ENCODE measurements at places on chromosomes 5 and 9. TPM values are rescaled to one million over a fixed set of nuclear protein-coding genes. Genes with fewer than 3 reads are reported as not detected.

GRCh38 chr9:16721972-16722371 is 148.5 kb downstream of the BNC2 start:
- no peak for DNase-seq

DNA sequence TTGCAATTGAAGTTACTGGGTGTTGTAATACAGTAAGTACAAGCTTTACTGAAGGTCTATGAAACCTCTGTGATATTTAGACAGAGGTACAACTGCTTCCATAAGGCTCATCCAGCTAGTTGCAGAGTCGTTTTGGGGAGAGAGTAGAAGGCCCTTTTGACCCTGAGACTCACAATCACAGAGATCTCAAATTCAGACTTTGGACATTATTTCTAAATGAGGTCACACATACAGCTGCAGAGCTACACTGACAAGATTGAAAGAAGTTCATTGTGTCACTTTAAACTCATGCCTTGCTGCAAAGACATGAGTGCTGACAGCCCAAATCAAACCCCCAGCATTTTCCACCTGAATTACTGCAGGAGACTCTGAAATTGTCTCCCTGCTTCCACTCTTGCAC is 205.9 kb upstream of the TMEM161B start:
- DNase-seq: no peak

GRCh38 chr5:109697339-109697738 is 7.6 kb downstream of the MAN2A1 start:
- DNase-seq: no peak

- DNase-seq: no peak
Measured at GRCh38 chr5:7578071-7578470, 182.1 kb downstream of the ADCY2 start.

DNA sequence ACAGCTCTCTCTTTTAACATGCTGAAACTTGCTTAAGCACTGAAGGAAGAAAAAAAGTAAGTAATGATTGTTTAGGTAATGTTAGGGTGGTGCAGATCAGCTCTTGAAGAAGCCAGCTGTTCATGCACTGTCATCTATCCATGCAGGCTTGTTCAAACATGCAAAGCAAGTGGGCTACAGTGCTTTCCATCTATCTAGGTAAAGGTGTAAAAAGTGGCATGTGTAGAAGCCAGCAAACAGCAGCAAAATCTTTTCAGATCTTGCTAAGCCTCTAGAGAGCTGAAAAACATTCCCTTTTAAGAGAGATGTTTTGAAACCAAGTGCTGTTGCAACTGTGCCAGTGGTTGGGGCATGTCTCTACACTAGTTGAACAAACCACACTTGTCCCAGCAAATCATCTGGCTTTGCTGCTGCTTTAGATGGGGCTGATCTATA is 214.4 kb downstream of the EFNA5 start:
- DNase-seq: peak; percentile 97

DNA sequence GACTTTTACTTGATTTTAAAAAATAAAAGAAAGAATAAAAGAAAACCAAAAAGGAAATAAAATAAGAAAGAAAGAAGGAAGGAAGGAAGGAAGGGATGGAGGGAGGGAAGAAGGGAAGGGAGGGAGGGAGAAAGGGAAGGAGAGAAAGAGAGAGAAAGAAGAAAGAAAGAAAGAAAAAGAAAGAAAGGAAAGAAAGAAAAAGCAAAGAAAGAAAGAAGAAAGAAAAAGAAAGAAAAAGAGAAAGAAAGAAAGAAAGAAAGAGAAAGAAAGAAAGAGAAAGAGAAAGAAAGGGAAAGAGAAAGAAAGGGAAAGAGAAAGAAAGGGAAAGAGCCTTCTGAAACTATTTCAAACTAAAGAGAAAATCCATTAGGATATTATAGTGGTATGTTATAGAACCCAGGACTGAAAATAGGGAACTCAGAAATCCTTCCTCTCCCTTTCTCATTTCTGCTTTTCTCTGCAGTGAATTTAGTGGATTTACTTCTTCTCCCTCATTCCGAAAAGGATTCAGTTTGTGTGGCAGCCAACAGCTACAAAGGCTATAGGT is 414.7 kb upstream of the CCNG1 start:
- no peak for DNase-seq

- DNase-seq: peak; percentile 72
Measured at GRCh38 chr9:32698706-32699277, 63.3 kb upstream of the TAF1L start.

DNA sequence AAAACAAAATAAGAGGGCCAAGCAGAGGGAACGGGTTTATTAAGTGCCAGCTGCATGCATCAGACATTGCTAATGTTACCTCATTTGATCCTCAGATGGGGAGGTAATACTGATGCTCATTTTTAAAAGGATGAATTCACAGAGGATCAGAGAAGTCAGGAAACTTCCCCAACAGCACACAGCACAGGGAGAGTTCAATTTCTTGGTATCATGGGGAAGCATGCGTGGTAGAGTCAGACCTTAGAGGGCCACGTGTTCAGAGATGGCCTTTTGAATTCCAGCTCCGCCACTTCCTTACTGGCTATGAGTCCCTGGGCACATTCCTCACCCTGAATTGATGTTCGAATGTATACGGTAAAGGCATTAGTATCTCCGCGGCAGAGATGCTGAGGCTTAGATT is 108.3 kb downstream of the MYO10 start:
- DNase-seq: no peak

- peak; percentile 1 for DNase-seq
Measured at GRCh38 chr5:148255456-148255855, 13.1 kb upstream of the SPINK13 start.

DNA sequence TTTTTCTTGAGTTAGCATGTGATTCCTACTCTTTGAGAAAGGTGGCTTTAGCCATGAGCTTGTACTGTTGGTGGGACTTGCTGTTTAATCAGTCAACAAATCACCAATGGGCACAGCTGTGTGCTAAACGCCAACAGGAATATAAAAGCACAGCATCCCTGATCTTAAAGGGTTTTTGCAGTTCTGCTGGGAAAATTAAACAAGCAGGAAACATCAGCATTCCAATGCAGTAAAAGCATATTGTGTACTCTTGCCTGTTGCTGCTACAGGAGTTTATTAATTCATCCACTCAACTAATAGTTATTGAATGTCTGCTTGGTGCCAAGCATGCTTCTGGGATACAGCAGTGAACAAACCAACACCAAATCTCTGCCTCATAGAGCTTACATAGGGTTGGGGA is 27.4 kb upstream of the F2RL1 start:
- DNase-seq: no peak

- DNase-seq: peak; percentile 34
Measured at GRCh38 chr5:36052538-36052937, 14.1 kb downstream of the UGT3A2 start.

DNA sequence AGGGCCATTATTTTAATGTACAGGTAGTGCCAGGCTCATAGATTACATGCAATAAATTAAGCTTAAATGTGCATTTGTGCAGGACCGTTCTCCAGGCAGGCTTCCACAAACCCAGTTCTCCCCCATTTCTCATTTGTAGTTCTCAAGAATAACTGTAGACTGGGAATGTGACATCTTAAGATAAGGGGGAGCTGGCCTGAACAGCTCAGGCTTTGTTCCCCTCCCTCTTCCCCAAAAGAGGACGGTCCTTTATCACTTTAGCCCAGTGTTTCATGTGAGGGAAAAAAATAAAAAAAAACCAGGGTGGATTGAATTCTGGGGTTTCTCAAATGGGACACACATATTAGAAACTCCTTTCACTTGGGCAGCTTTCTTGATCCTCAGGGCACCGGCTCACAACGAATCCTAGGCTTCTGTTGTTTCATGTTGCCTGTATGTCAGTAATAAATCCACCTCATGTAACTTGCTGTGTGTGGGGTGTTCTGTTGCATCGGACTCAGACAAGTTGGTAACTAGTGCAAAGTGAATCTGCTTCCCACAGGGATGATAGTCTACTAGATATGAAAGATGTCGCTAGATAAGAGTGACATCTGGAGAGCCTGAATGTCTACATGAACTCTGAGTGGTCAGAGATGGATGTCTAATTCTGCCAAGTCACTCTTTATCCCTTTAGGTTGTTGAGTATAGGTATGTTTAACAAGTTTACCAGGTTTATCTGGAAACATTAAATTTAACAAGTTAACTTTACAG is 2030.6 kb upstream of the NUDT12 start:
- no peak for DNase-seq

GRCh38 chr9:6330958-6331634 is 2.9 kb downstream of the TPD52L3 start:
- DNase-seq: no peak

DNA sequence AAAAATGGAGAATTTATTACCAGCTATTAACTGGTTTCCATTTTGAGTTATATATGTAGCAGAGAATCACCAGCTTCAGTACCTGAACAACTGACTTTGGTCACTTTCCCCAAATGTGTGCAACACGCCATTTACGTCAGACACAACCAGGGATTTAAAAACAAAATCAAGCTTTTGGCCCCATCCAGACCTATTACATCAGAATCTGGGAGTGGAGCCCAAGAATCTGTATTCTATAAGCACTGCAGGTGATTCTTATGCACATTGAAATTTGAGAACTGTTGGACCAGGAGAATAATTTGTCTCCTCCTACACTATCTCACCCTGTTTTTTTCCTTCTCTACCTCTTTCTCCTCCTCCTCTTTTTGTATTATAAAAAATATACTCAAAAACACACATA is 295.9 kb downstream of the PRELID2 start:
- no peak for DNase-seq

GRCh38 chr5:39730006-39730405 is 305.2 kb upstream of the DAB2 start:
- no peak for DNase-seq

DNA sequence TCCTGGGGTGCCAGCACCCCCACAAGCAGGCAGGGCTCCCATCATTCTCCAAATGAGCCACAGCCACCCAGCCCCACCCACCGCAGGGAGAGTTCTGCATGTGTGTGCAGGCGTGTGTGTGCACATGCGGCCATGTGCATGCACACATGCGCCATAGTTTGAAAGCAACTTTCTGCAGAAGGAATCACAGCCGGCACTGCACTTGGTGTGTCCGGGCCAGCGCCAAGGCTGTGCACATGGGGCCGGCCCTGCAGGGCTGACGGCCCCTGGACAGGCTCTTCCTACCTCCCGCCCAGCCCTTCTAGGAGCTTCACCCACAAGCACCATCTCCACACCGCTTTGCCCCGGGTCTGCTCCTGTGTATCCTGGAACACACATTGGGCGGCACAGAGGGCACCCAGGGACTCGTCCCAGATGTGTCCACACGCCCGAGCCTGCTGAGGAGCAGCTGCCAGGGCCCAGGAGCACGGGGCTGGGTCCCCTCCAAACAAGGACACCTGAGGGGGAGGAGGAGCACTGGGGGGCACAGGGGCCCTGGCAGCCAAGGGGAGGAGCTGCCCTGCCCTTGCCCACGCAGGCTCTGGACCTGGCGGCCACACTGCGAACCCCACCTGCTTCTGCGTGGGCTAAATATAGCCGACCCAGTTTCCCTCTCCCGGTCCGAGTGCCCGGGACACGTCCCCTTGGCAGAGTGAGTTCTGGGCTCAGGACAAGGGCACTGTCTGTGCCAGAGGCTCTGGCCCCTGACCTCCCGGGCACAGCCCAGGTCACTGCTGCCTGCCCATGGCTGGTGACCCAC is 19.1 kb downstream of the TPPP start:
- DNase-seq: no peak

GRCh38 chr5:156354571-156354970 is 27.6 kb downstream of the SGCD start:
- DNase-seq: no peak

DNA sequence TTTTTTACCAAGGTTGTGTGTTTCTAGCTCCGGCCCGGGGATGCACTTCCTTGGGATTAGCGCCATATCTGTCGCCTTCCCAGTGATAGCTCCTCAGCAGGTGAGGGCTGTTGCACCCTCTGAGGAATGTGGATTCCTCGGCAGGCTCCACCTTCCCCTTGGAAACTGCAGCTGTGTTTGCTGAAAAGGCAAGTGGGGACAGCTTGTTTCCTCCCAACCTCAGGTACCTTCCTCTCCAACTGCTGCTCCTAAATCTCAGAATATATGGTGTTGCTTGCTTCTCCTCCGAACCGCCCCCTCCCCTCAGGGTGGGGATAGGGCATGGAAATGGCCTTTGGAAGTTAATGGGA is 1.3 kb downstream of the SLC1A1 start:
- DNase-seq: no peak

- DNase-seq: no peak
Measured at GRCh38 chr5:131396015-131396414, 132.2 kb downstream of the CDC42SE2 start.

DNA sequence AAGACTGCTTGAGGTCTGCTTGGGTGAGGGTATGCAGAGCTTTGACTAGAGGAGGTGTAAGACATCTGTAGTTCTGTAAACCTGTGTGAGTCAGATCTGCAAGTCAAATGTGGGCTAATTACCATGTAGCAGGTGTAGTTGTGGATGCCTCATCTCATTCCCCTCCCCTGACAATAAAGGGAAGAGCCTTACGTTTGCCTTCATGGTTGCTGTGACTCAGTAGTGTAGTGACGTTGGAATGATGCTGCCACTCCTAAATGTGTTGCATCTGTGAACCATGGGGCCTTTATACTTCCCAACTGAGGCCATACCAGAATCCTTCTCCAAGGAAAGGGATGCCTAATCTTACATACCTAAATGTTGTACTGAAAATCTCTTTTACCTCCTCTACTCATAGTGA is 26.0 kb downstream of the PRDM6 start:
- DNase-seq: no peak

DNA sequence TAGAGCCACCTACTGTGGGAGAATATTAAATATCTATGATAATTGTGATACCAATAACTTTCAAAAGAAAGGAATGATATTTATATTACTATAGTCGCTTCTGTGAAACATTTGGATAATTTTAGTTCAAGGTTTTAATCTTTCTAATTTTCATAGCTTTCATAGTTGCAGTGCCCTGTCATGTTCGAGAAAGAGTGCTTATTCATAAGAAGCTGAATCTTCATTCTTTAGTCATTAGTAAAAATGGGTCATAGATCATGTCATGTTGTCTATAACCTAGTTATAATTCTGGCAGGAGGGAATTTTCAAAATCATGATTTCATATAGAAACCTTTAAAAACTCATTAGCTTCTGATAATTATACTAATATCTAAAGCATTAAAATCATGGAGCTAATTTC is 685.6 kb downstream of the CETN3 start:
- DNase-seq: peak; percentile 23

- DNase-seq: no peak
Measured at GRCh38 chr5:55935371-55935770, 59.4 kb downstream of the IL6ST start.

DNA sequence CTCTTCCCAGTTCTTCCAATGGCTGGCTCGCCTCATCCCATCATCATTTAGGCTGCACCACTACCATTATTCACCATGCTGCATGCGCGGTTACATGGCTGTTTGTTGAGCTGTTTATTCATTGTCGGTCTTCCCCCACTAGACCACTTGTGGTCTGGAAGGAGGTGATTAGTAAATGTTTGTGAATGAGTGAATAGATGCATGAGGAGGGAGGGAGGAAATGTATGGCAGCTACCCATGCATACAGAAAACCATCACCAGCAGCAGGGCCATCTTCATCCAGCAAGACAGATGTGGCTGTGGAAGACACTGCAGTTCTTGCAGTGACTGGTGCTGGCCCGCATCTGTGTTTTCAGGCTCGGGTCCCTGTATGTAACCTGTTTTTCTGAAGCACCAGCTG is 113.3 kb upstream of the SAP30L start:
- DNase-seq: no peak

BNC2 gene
- under 0.01 TPM for total RNA-seq

RBM22 gene
- 13.7 TPM for total RNA-seq

SURF4 gene
- total RNA-seq: 295 TPM

UBQLN1 gene
- total RNA-seq: 124 TPM

WNT8A gene
- total RNA-seq: not detected
